Heart left ventricle (tissue), 16 donors: ENCODE measurements at places on chromosomes 3 and 15. TPM values are rescaled to one million over a fixed set of nuclear protein-coding genes. Genes with fewer than 3 reads are reported as not detected.

- no peaks in the 10 kb centered on the region for H3K27me3 ChIP-seq
- H3K36me3 ChIP-seq, result no peaks in the 10 kb centered on the region
- no peak overlapping the region for H3K27ac ChIP-seq
Measured at GRCh38 chr3:30712991-30713390, 106.6 kb downstream of the TGFBR2 start.

DTWD1 gene
- total RNA-seq, result 19.3 TPM

FANCD2OS gene
- not detected for total RNA-seq

CCDC191 gene
- total RNA-seq, result 1.4 TPM

GRCh38 chr3:71310359-71310979 lies 273.1 kb downstream of the FOXP1 start:
- DNase-seq, result peak; percentile 69
- no peaks in the 10 kb centered on the region for H3K27me3 ChIP-seq
- H3K36me3 ChIP-seq, result no peaks in the 10 kb centered on the region
- H3K4me3 ChIP-seq, result no peak overlapping the region
- no peak overlapping the region for H3K27ac ChIP-seq

DNA sequence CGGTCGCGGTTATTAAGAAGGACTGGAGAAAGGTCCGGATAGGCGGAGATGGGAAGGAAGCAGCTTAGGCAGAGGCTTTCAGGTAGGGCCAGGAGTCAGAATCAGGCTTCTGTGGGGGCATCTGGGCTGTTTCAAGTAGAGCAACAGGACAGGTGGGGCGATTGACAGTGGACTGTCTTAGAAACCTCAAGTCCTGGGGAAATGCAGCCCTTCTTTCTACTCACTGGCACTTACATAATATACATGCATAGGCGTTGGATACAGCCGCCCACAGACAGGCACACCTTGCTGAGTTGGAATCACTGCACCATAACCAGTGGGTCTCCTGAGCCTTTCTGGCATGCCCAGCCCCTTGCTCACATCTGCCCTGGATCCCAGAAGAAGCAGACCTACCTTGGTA lies 730 bp downstream of the MYD88 start:
- peak overlapping the region; percentile 29 for H3K4me3 ChIP-seq
- peaks cover 12% of the 10 kb centered on the region for H3K36me3 ChIP-seq
- peak overlapping the region; percentile 94 for H3K27ac ChIP-seq

- no peak overlapping the region for H3K27ac ChIP-seq
- H3K4me3 ChIP-seq, result no peak overlapping the region
- peaks cover 44% of the 10 kb centered on the region for H3K4me1 ChIP-seq
- no peak for DNase-seq
- H3K27me3 ChIP-seq, result no peaks in the 10 kb centered on the region
Measured at GRCh38 chr3:15325228-15325627, 7.2 kb downstream of the SH3BP5 start.

FRMD4B gene
- 11.4 TPM for total RNA-seq

GRCh38 chr3:134922866-134923265 lies 127.8 kb downstream of the EPHB1 start:
- no peak overlapping the region for H3K4me3 ChIP-seq
- DNase-seq, result no peak
- H3K27ac ChIP-seq, result no peak overlapping the region
- no peaks in the 10 kb centered on the region for H3K4me1 ChIP-seq

PPM1L gene
- 45.9 TPM for total RNA-seq
